ENCODE measurements at places on chromosomes 6 and 20.
A peak's percentile ranks its signal among the peaks of the same experiment; 100 is the strongest.

- peak; percentile 96 for DNase-seq
Observed at GRCh38 chr6:156348849-156349248, 428.3 kb upstream of the ARID1B start.

DNA sequence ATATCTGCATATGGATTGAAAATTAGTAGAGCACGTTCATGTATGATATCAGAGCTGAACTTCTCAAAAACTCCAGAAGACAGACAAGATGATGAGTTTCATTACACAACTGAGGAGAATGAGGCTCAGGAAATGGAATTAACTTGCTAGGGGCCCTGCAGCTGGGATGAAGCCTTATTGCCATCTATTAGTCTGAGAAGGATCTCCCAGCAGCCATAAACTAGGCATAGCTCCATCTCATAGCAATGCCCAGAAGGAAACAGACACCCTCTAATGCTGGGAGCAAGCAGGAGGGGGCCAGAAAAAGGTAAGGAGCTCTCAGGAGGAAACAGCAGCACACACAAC is 18.0 kb downstream of the TFEB start:
- DNase-seq: no peak

- DNase-seq: no peak
Observed at GRCh38 chr6:60991427-60992028, 1294.5 kb downstream of the KHDRBS2 start.

- no peak for DNase-seq
Observed at GRCh38 chr20:13418263-13419229, 197.5 kb downstream of the ISM1 start.

DNA sequence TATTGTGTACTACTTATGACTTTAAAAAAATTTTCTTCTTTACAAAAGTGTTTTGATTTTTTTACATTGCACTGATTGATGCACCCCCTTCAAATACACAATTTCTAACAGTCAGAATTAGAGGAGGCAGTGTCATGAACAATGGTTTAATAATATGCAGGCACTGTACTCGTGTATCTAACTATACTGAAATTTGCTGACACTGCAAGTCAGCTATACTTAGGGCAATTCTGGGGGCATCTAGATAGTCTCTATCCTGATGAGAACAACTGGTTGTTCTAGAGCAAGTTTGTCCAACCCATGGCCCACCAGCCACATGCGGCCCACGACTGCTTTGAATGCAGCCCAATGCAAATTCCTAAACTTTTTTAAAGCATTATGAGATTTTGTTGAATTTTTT is 375.6 kb downstream of the BCKDHB start:
- DNase-seq: no peak

DNA sequence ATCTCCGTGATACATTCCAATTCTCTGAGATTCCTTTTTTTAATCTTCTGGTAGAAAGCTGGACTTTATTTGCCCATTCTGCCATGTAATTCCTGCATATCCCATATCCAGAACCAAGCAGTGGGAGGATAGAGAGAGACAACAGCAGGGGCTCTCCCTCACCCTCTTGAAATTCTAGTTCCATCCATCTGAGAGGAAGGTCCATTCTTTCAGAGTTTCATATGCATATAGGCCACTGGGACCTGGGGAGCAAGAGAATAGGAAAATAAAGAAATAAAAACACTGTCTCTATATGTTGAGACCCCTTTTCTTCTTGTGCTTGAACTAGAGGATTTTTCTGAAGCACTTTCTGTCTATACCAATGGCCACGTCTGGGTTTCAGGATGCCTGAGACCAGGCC is 147.9 kb upstream of the STMND1 start:
- no peak for DNase-seq

DNA sequence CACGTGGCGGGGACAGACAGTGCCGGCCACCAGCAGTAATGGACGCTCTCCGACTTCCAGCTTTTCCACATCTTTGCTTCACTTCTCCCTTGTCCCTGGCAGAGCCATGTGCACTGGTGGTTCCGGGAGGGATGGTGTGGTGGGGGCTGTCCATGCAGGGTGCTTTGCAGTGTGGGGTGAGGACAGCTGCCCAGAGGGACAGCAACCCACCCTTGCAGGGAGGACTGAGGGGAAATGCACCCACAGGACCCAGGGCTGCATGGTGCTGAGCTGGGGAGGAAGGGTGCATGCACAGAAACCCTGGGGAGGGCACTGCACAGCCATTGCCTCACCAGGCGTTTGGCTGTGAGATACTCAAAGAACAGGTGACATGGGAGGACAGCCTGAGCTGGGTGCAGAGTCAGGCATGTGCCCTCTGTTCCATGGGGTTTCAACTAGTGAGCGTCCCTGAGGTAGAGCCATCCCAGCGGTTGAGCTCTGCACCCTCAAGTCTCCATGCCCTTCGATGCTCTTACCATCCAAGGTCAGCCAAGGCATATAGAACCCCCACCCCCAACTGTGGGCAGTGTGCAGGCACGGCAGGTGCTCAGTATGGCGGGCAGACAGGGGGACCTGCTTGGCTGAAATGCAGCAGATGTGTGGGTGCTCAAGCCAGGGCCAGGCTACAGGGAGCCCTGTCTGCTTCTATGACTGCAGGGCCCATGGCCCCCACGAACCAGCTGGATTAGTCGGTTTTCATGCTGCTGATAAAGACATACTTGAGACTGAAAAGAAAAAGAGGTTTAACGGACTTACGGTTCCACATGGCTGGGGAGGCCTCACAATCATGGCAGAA is 239.7 kb downstream of the TTLL2 start:
- no peak for DNase-seq

- DNase-seq: no peak
Observed at GRCh38 chr20:1618479-1618878, 1.3 kb downstream of the SIRPB1 start.

DNA sequence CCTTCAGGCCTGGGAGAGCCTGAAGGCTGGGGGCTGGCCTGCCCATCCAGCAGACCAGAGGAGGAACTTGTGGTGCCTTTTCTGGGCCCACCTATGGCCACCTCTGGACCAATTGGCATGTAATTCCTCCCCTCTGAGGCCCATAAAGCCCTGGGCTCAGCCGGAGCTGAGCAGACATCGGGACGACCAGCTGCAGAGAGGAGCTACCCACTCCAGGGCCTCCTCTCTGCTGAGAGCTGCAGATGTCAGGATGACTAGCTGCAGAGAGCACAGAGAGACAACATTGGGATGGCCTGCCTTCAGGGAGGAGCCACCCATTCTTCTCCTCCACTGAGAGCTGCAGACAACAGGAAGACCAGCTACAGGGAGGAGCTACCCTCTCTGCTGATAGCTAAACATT is 370.1 kb downstream of the CD83 start:
- no peak for DNase-seq

- no peak for DNase-seq
Observed at GRCh38 chr6:126546541-126547120, 206.7 kb downstream of the CENPW start.

- peak; percentile 92 for DNase-seq
Observed at GRCh38 chr20:48995589-48995988, 50.5 kb upstream of the CSE1L start.

DNA sequence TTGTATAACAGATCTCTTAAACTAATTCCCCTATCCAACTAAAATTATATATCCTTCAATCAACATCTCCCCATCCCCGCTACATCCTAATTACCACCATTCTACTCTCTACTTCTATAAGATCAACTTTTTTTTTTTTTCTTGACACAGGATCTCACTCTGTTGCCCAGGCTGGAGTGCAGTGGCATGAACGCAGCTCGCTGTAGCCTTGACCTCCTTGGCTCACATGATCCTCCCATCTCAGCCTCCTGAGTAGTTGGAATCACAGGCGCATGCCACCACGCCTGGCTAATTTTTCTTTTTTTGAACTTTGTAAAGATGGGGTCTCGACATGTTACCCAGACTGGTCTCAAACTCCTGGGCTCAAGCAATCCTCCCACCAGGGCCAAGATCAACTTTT is 5.0 kb downstream of the DNAAF9 start:
- no peak for DNase-seq

- DNase-seq: no peak
Observed at GRCh38 chr6:100088009-100088408, 94.0 kb upstream of the MCHR2 start.

GRCh38 chr6:163364641-163365040 is 49.9 kb upstream of the QKI start:
- no peak for DNase-seq

- no peak for DNase-seq
Observed at GRCh38 chr20:53148771-53149147, 176.6 kb downstream of the TSHZ2 start.

- DNase-seq: no peak
Observed at GRCh38 chr20:63037669-63038268, 31.0 kb upstream of the BHLHE23 start.

- no peak for DNase-seq
Observed at GRCh38 chr6:10421158-10421920, 6.5 kb upstream of the TFAP2A start.

- DNase-seq: no peak
Observed at GRCh38 chr6:69349771-69350170, 447.0 kb downstream of the LMBRD1 start.

GRCh38 chr6:23177806-23178205 is 608.4 kb downstream of the HDGFL1 start:
- peak; percentile 47 for DNase-seq

GRCh38 chr20:64065974-64066343 is 3.0 kb downstream of the TCEA2 start:
- DNase-seq: no peak

DNA sequence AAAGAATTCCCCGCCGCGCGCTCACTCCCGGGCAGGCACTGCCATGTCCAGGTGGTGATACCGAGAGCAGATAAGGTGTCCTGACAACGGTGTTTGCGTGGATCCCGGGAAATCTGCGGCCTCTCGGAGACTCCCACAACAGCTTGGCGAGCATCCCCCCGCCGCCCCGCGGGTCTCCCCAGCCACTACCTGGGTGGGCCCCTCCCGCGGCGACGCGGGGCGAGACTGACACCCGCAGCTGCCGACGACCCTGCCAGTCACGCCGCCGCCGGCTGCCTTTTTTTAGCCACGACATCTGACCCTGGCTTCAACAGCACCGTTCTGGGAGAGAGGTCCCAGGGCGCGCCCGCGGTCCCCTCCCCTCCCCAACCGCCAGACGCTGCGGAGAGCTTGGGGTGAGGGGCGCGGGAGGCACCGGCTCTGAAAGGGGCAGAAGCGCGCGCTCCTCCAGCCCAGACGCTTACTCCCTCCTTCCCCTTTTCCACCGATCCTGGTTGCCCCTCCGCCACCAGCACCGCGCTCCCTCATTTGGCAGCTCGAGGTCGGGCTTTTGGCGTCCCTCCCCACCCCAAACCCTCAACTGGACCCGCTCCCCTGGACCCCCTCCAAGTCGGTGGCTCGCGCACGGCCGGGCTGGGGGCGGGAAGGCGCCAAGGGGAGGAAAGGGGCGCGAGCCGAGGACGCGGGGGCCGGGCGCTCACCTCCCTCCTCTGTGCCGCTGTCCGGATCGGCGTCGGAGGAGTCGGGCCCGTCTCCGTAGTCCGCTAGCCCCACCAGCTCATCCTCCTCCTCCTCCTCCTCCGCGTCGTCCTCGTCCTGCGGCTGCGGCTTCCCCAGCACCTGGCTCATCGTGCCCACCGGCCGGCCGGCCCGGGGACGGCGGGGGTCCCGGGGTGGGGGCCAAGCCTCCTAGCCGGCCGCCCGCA is 665 bp downstream of the RRAGD start:
- peak; percentile 42 for DNase-seq

- no peak for DNase-seq
Observed at GRCh38 chr20:45283551-45284057, 23.0 kb upstream of the RBPJL start.

DNA sequence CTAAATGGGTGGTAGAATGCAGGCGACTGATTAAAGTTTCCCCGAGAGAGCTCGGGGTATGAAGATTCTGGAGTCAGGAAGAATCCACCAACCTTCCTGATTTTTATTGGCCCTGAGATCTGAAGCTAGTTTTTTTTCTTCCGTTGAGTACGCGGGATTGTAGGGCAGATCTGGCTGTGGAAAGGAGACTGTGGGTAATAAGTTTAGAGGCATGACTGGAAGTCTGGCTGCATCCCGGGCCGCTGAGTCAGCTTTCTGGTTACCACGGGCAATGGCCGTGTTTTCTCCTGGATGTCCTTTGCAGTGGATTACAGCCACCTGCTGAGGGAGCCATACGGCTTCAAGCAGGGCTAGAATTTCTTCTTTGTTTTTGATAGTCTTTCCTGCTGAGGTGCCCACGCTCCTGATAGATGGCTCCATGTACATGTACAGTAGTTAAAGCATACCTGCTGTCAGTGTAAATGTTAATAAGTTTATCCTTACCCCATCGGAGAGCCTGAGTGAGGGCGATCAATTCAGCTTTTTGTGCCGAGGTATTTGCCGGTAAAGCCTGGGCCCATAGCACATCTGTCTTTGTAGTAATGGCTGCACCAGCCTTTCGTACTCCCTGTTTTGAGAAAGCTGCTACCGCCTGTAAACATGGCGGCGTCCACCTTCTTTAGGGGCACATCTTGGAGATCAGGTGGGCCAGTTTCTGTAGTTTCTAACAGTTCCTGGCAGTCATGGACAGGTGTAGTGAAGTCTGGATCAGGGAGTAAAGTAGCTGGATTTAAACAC is 154.0 kb downstream of the TRIM27 start:
- no peak for DNase-seq

DNA sequence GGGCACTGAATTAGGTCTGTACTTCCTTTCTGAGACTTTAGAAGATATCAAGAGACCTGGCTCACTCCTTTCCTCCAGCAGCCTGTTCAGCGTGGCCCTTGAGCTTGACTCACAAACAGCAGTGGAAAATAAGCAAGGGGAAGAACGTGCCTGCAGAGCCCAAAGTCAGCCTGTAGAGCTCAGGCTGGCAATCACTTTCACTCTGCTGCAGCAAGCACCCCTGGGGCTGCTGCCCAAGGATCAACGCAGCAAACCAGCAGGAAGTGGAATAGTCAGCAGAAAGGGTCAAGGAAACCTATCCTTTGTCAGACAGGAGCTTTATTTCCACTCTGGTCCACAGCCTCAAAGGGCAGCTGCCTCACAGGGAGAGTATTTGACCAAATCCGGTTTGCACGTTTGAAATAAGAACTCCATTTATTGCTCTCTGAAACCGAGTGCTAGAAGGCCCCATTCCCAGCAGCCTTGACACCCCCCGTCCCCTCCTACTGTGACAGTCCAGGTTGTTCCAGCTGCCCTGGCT is 77.4 kb downstream of the PRDM1 start:
- no peak for DNase-seq

GRCh38 chr20:46349035-46349741 is 40.9 kb upstream of the CDH22 start:
- peak; percentile 72 for DNase-seq

GRCh38 chr20:48131581-48131980 is 346.3 kb upstream of the SULF2 start:
- no peak for DNase-seq

DNA sequence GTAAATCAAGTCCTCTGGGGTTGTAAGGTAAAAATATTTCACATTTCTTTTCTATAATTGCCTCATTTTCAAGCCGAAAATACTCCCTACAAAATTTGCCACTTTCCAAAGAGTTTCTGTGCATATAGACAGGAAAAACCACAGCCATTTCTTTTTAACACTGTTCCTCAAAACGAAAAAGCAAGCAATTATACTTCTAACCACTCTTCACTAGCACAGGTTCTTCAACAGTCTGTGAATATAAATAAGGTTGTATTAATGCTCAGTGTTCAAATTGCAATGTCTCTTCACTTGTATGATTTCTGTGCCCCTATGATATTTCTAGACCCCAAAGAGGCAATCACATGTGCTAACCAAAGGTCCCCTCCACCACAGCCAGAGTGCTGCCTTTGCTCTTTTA is 206.0 kb downstream of the SIM1 start:
- no peak for DNase-seq

GRCh38 chr6:163416557-163417253 is 2.2 kb downstream of the QKI start:
- DNase-seq: peak; percentile 26

GRCh38 chr6:137202078-137202477 is 17.1 kb downstream of the IFNGR1 start:
- DNase-seq: no peak
